ENCODE measurements at places on chromosomes 12 and 14.

DNA sequence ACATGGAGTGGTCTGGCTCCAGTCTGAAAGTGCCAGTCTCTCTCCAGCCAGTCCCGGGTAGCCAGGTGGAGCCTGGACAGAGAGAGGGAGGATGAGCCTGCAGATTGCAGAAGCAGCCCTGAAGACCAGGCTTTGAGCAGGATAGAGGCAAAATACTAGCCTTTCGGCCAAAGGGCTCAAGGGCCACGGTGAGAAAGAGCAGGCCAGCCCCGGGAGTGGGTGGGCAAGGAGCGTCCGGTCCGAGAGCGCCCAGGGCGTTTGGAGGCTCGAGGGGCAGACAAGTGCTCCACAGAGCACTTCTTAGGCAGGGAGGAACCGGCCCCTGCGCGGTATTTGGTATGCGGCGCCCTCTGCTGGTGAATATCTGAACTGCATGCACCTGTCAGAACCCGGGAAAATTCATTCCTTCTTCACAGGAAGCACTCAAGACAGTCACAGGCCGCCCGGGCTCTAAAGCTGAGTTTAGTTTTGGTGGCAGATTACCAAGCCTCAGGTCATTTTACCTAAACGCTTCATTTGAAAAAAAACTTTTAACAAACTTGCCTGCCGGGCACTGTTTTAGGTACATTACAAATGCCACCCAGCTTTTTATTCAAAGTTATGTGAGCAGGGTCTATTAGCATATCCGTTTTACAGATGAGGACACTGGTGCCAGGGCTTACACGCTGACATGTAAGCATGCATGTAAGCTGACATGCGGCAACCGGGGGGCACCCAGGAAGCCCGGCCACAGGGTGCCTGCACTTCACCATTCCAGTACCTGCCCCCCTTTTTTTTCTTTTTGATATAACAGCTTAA lies 21.0 kb upstream of the PSMC1 start:
- peak; percentile 46 for DNase-seq

- DNase-seq = no peak
Measured at GRCh38 chr14:67574156-67574555, 25.9 kb downstream of the PIGH start.

- DNase-seq = no peak
Measured at GRCh38 chr12:84397846-84398245, 514.8 kb downstream of the SLC6A15 start.

DNA sequence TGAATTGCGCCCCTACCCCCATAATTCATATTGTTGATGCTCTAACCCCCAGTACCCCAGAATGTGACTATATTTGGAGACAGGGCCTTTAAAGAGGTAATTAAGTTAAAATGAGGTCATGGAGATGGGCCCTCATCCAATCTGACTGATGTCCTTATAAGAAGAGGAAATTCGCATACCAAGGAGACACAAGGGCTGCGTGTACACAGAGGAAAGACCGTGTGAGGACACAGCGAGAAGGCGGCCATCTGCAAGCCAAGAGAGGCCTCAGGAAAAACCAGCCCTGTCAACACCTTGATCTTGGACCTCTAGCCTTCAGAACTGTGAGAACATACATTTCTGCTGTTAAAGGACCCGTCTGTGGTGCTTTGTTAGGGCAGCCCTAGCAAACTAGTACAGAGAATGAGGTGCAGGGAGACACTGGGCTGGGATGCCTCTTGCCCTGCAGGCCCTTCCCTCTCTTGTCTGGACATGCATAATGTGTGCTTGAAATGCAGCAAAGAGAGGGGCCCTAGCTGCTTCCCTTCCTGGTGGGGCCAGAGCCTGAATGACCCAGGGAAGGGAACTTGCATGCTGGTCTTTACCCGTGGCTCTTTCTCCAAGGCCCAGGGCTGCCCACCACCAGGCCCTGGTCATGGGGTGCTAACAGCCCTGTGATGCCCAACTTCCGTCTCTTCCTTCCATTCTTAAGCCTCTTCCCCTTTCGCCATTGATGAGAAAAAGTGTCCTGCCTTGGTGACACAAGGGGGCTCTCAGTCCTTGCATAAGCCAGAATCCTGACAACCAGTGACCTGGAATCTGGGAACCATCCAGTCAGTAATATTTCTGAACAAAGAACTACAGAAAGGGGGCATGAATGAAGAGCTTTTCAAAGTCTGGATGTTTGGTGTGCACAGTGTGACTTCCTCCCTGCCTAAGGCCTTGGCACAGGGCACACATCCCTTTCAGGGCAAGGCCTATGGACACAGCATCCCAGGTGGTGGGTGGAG lies 50.0 kb upstream of the GPATCH2L start:
- no peak for DNase-seq

DNA sequence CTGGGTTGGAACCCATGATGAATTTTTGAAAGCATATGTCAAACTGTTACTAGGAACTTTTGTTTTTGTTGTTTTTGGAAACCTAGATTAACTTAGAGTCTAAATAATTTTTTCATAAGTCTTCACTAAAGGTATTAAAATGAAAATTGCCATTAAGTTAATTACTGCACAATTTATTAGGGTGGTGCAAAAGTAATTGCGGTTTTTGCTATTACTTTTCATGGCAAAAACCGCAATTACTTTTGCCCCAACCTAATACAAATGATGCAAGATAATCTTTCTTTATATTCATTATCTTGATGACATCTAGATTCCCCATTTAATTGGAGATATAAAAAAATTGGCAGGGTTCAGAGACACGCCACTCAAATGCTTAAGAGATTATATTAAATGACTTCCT lies 145.0 kb upstream of the PKP2 start:
- no peak for DNase-seq

GRCh38 chr12:96236221-96236822 lies 42.1 kb downstream of the ELK3 start:
- DNase-seq = no peak

DNA sequence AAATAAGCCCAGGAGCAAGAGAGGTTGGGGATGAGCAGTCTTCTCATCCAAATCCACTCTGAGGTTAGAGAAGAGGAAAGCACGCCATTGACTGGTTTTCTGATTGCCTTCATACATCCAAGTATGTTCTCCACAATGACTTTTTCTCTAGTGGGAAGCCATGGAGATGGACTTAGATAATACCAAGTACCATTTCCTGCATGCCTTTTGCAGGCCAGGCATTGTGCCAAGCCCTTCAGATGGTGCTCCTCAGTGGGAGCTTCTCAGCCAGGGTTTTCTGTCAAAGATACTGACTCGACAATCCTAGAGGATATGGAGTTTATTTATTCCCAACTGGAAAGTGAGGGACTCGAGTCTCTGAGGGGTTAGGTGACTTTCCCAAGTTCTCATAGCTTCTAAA lies 218.0 kb downstream of the ZFP36L1 start:
- no peak for DNase-seq

GRCh38 chr12:39780913-39781446 lies 161.4 kb upstream of the ABCD2 start:
- no peak for DNase-seq

- DNase-seq = no peak
Measured at GRCh38 chr12:104906695-104907094, 51.4 kb downstream of the SLC41A2 start.

DNA sequence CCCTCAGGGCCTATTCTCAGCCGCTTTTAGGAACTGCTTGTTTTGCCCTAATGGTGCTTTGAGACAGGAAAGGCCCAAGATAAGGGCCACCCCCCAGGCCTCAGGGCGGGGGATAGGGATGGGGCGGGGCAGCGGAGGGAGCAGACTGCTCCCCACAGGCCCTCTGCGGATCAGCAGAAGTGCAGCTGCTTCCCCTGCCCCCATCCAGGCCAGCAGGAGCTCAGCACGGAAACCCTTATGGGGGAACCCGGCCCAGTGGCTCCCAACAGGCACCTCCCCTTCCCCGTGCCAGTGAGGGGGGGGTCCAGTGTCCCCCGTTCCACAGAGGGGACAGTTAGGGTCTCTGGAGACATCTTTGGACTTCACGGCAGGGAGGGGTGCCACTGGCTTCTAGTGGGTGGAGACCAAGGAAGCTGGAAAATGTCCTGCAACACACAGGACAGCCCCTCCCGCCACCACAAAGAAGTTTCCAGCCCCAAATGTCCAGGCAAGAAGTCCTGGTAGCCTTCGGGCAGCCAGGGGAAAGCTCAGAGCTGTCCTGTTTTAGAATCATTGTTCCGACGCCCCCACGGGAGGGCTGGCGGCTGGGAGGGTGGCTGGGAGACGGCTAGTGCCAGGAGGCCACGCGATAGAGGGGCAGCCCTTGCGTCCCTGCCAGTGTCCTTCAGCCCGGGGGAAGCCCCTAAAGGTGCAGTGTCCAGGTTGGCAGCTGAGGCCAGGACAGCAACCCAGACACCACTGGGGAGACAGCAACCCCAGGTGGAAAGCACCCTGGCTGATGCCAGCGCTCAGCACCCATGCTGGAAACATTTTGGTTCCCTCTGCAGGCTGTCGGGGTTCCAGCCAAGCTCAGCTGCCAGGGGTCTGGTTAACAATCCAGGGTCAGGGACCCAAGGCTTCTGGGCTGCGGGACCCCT lies 10.4 kb upstream of the GPR132 start:
- no peak for DNase-seq
